ENCODE measurements at places on chromosomes 1 and 21. TPM values are rescaled to one million over a fixed set of nuclear protein-coding genes. Genes with fewer than 3 reads are reported as not detected.

PLPP3 gene
- 14.7 TPM for total RNA-seq

ACTN2 gene
- total RNA-seq = 0.24 TPM

MX1 gene
- total RNA-seq = 36.9 TPM

MTMR11 gene
- total RNA-seq = 5.8 TPM

NR0B2 gene
- not detected for total RNA-seq

LEFTY1 gene
- total RNA-seq = not detected
